Stimulated activated CD8-positive, alpha-beta memory T cell treated with anti-CD3 and anti-CD28 coated beads, Interleukin-4, amount 100 ng/mL, for 1 hour (primary cell): ENCODE measurements at places on chromosomes 3 and 15.

DNA sequence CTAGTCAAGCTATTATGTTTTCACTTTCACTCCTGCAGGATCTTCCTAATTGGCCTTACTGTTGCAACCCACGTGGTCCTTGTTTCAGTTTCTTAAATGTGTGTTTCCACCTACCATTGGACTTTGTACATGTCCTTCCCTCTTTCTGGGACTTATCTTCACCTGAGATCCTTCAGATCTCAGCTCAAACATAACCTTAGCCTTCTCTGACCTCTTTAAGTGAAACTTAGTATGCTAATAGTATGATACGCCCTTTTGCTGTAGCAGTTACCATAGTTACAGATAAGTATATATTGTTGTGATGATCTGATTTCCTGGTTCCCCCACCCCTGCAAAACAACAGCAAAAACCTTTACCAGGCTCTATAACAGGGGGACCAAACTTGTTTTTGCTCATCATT lies 35.2 kb downstream of the U2SURP start:
- DNase-seq, result no peak

- DNase-seq, result no peak
Measured at GRCh38 chr3:126546013-126546412, 12.7 kb downstream of the C3orf22 start.

DNA sequence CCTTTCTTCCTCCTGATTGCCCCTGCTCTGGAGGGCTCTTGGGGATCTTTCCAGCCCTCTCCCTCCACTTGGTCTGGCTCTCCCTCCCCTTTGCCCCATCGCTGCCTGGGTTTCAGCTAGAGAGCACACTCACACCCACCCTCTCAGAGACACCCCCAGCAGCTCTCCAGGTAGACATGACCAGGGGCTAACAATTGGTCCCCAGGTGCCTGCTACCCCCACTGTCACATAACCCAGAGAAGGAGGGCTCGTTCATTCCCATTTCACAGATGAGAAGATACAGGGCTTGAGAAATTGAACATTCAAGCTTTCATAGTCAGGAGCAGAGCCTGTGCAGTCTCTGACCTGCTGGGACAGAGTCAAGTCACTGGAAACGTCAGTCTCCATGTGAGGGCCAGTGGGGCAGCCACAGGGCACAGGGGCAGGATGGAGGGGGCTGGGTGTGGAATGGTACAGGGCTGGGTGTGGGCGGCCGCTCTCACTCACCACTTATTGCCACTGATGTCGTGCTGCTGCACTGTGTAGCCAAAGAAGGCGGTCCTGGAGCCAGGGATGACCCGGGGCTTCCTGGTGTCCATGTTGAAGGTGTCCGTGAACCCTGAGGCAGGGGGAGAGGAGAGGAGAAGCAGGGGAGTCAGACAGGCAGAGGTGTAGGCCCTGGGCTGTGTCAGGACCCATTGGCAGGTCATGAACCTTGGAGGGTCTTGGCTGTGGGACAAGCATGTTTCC lies 29.4 kb downstream of the ITGA11 start:
- no peak for DNase-seq

- DNase-seq, result no peak
Measured at GRCh38 chr15:20340331-20340811, 201.2 kb downstream of the GOLGA6L6 start.

DNA sequence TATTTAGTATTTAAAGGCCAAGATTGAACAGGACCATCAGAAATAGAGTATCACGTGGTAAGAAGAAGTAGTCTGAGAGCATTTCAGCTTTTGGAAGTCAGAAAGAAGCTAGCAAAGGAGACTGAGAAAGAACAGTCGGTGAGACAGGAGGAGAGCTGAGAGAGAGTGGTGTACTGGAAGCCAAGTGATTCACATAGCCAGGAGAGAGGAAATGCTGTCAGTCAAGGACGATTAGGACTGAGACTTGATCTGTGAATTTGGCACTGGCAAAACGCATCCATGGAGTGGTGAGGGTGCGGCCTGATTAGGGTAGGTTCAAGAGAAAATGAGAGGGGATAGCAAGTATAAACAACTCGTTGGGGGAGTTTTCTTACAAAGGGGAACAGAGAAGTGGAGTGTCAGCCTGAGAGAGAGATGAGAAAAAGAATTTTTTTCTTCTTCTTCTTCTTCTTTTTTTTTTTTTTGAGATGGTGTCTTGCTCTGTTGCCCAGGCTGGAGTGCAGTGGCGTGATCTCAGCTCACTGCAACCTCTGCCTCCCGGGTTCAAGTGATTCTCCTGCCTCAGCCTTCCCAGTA lies 44.9 kb downstream of the CHD2 start:
- DNase-seq, result no peak

- no peak for DNase-seq
Measured at GRCh38 chr3:81760215-81760614, 1.2 kb downstream of the GBE1 start.
